ENCODE measurements at places on chromosomes 5 and 9. TPM values are rescaled to one million over a fixed set of nuclear protein-coding genes. Genes with fewer than 3 reads are reported as not detected.

OTP gene
- total RNA-seq, result not detected

GRCh38 chr5:79727451-79728355 lies 38.1 kb downstream of the CMYA5 start:
- no peak for DNase-seq

PCDHB13 gene
- 10.0 TPM for total RNA-seq

DNA sequence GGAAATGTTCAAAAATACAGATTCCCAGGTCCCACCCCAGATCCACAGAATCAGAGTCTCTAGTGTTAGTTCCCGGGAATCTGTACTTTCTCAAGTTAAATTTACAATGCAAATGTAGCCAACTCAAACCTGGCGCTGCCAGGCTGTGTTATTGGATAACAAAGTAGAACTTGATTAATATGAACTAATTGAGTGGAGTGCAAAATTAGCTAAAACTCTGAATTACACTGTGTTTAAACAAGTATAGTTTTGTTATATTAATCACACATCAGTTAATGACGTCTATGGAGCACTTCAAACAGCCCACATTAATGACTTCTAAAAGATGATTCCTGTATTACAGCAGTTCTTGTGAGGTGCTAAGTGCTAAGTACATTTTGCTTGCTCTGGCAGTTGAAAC lies 32.4 kb upstream of the CYFIP2 start:
- DNase-seq, result no peak
